ENCODE measurements at places on chromosomes 2 and 18.

DNA sequence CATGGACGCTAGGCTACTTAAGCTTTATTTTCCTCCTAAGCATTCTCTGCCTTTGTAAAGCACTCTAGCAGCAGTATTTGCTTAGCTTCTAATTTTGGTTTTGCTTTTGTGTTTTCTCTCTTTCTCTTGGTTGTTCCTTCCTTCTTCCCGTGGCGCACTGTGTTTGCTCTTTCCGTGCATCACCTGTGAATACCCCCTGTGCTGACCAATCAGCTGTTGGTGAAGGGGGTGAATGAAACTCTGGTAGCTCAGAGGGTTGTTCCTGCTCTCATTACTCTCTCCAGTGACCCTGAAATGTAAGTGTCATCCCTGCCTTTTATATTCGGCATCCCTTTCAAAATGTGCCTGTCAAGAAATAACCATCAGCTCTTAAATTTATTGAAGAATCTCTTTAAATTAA, 45.5 kb upstream of the TNFRSF11A start:
- DNase-seq: no peak

GRCh38 chr2:157321466-157321865, 4.2 kb downstream of the ERMN start:
- no peak for DNase-seq

- DNase-seq: peak; percentile 75
These were observed 257.5 kb upstream of the FN1 start for GRCh38 chr2:215693193-215693998.

- no peak for DNase-seq
These were observed 41.5 kb downstream of the L3MBTL4 start for GRCh38 chr18:6373187-6373586.

- DNase-seq: no peak
These were observed 21.7 kb downstream of the C2orf92 start for GRCh38 chr2:97691166-97691565.
